ENCODE measurements at places on chromosomes 2 and 18.

DNA sequence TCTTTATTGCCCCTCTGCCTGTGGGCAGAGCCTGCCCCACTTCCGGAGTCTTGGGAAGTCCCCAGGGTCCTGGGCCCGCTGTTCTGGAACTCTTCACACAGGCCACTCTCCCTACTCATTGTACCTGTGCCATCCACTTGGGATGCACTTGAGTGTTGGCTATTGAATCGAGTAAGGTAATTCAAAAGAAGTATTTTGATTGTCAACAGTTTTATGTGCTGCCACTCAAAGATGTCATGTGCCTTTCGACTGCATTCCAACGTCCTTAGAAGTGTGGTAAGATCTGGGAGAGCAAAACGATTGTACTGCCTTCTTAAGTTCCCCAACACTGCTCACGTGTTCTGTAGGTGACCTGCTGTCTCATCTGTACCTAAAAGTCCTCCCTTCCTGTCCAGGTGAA is 77.0 kb upstream of the SMIM21 start:
- no peak for DNase-seq

DNA sequence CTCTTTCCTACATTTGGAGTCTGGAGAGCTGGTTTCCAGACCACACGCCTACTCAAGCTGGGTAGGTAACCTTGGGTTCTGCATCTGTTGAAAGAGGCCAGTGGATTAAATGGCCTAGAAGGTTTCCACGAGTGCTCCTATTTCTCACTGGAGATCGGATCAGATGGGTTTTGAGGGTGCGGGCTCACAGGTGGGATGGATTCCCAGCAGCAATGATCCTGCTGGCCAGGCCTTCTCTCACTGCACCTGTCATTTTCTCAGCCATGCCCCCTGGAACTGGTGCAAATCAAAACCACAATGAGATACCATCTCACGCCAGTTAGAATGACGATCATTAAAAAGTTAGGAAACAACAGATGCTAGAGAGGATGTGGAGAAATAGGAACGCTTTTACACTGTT is 747.5 kb upstream of the RAB6C start:
- DNase-seq = no peak

GRCh38 chr2:114488841-114489530 is 46.5 kb downstream of the DPP10 start:
- DNase-seq = no peak

DNA sequence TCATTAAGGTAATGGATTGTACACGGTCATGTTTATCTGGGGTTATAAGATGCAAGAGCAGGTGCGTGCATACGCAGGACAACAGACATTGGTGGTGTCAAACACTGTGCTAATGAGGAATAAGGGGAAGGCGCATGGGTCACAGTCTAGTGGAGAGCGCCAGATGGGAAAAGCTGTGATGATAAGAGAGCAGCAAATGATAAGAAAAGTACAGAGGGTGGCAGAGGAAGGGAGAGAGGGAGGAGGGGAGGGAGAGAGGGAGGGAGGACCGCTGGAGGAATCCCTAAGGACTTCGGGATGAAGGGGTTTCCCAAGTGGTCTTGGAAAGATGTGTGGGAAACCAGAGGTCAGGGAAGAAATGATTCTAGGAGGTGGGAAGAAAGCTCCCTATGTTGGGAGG is 2.9 kb downstream of the TNFRSF11A start:
- DNase-seq = no peak

GRCh38 chr2:96121414-96121813 is 5.0 kb upstream of the ADRA2B start:
- no peak for DNase-seq

- no peak for DNase-seq
Observed at GRCh38 chr2:54864727-54865126, 141.3 kb downstream of the EML6 start.

- DNase-seq = no peak
Observed at GRCh38 chr2:29456429-29456828, 341.2 kb downstream of the CLIP4 start.

DNA sequence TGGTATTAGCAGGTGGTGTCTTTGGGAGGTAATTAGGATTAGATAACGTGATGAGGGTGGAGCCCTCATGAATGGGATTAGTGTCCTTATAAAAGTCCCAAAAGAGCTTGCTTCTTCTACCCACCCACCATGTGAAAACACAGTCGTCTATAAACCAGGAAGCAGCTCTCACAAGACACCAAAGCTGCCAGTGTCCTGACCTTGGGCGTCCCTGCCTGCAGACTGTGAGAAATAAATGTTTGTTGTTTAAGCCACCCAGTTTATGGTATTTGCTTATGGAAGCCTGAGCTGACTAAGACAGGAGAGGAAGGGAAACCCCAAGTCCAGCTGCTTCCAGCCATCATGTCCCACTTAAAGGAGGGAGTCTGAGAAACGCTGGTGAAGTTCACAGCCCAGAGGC is 13.6 kb downstream of the ADI1 start:
- DNase-seq = no peak

- DNase-seq = no peak
Observed at GRCh38 chr2:1653956-1654695, 90.2 kb downstream of the PXDN start.

DNA sequence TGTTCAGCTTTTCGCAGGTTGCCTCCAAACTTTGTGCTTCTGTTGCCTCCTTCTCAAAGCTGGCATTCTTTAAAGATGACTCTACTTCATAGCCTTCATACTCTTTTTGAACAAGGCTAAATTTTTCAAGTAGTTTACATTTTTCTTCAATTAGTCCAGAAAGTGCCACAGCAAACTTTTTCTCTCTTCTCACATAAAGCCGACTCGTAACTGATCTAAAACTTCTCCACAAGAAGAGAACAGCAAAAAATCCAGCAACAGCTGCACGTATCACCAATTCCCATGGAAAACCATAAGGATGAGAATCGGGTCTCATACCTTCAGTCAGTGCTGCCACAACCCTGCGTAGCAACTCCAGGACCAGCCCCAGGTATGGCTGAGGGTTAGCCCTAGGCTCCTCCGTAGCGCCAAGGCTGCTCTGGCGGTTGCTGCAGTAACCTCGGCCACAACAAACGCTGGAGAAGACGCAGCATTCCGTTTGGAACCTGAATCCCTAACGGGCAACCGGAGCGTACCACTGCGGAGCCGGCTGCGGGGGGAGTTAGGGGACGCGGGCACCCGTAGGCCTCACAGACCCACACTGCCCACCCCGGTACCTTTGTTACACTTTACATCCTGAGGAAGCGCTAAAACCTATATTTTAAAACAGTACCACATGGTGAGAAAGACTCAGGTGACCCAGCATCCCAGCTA is at the start of gene CTAGE1:
Gene CTAGE1, minus strand, starts transcription at position 420 of the 693 bp plus-strand sequence. Its CDS starts 104 bp downstream, at position 316.
- DNase-seq = no peak

DNA sequence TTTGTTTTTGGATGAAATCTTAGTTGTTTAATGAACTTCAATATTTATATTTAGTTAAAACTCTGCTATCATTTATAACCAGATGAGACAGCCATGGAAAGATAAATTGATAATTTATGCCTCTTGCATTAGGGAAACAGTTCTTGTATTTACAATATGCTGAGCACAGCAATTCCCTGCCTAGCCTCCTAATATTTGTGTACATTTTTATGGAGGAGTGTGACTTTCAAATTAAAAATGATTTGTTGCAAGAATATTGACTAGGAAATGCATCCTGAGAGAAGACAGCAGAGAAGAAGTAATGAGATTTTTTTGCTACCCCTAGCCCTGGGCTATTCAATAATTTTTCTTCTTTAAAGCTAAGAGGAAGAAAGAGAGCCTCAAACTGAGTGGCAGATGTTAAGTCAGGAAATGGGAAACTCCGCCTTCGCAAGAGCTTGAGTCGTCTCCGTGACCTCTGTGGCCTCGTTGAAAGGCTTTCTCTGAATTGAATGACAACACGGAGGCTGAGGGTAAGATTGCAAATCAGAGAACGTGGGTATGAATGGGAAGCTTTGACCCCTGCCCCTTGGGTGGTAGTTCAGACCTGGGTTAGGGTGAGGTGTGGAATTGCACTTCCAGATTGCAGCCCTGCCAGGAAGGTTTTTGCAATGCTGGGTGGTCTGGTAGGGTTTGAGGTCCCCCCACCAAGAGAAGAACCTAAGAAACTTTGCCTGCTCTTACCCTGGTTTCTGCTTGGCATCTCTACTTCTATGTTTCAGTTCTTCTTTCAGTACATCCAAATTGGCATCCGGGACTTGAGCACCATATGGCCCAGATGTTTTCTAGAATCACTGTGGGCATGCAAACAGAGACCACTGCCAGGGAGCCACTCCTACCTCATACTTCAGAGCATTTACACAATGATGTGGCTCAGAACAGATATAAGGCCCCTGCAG is 210.3 kb upstream of the RBMS1 start:
- peak; percentile 5 for DNase-seq

GRCh38 chr2:53945538-53945937 is 25.3 kb downstream of the PSME4 start:
- DNase-seq = no peak

- DNase-seq = no peak
Observed at GRCh38 chr2:3195641-3196476, 181.8 kb downstream of the EIPR1 start.

DNA sequence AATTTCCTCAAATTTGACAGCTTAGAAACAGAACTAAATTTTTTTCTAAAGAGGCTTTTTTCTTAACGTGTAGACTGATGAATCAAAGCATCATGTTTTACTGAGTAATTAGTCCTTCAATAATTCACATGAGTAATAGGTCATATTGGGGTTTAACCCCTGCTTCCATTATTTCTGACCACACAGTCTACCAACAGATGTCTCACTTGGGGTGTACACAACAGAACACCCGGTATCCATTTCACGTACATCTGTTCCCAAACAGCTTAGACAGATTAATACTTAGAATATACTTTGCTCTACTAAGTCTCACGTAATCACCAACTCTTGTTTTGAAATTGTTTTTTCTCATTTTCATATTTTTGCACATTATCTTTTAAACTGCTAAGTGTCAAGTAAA is 14.8 kb downstream of the CERKL start:
- no peak for DNase-seq

GRCh38 chr2:36789181-36789804 is 92.8 kb downstream of the VIT start:
- DNase-seq = no peak

DNA sequence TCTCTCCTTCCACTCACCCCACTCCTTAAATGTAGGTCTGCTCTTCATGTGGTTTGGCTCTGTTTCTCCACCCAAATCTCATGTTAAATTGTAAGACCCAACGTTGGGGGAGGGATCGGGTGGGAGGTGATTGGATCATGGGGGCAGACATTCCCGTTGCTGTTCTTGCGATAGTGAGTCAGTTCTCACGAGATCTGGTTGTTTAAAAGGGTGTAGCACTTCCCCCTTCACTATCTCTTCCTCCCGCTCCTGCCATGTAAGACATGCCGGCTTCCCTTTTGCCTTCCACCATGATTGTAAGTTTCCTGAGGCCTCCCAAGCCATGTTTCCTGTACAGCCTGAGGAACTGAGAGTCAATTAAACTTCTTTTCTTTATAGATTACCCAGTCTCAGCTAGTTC is 1044.5 kb upstream of the POU3F3 start:
- DNase-seq = no peak

- no peak for DNase-seq
Observed at GRCh38 chr2:96197546-96198255, 10.9 kb downstream of the STARD7 start.
